ENCODE measurements at places on chromosomes 3 and 15. TPM values are rescaled to one million over a fixed set of nuclear protein-coding genes. Genes with fewer than 3 reads are reported as not detected.

Gene AADAC
- 1.4 TPM for total RNA-seq

Gene EFCAB12
- total RNA-seq = 0.37 TPM

Gene CLEC3B
- total RNA-seq = 132 TPM

Gene RTP1
- total RNA-seq = not detected

Gene MTHFS
- 23.5 TPM for total RNA-seq

GRCh38 chr15:43534897-43535296, 17.5 kb downstream of the MAP1A start:
- no peak for DNase-seq

- no peak for DNase-seq
These were observed 48.6 kb downstream of the LPP start for GRCh38 chr3:188202358-188203138.

DNA sequence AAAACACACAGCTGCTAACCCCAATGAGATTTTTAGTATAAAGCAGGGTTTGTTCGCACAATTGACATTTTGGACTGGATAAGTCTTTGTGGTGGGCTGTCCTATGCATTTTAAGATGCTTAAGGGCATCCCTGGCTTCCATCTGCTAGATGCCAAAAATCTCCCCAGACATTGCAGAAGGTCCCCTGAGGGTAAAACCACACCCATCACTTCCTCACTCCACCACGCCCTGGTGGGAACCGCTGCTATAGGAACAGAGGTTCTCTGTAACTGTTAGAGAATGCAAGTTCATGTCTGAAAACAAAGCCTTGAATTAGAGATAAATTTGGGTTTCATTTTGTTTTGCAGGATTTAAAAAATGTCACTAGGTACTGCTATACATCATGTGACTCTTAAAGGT, 67.7 kb downstream of the ARHGEF26 start:
- no peak for DNase-seq

DNA sequence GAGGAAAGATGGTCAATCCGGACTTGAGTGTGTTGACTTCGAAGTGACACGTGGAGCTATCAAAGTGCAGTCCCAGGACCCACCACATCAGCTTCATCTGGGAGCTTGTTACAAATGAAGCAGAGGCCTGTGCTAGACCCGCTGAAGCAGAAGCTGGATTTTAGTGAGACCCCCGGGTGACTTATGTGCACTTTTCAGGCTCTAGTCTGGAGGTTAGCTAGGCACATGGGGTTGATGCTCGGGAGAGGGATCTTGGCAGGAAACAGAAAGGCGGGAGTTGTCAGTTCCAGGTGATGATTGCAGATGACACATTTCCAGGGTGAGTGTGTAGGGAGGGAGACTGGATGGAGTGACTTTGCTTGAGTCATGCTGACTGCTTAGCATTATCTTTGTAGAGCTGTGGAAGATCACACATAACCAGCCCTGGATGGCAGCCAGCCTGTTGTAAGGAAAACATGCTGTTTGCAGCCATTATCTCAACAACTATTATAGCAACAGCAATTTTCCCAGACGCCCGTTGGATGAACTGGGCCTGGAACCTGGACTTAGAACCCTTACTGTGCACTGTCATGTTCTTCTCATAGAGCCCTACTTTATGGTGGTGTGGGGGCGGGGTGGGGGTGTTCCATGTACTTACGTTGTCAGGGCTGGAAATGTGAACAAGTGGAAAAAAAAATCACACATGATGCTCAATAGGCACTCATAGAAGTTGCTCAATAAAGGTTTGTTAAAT, 122.4 kb downstream of the THSD4 start:
- DNase-seq = peak; percentile 92

DNA sequence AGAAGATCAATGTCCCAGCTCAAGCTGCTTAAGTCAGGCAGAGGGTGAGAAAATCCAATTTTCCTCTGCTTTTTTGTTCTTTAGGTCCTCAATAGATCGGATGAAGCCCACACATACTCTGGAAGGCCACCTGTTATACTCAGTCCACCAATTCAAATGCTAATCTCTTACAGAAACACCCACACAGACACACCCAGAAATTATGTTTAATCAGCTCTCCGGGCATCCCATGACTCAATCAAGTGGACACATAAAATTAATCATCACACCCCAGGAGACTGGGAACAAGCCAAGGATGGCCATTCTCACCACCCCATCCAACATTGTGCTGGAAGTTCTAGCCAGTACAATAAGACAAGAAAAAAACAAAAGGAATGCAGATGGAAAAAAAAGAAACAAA, 67.8 kb upstream of the SLC24A5 start:
- DNase-seq = no peak

DNA sequence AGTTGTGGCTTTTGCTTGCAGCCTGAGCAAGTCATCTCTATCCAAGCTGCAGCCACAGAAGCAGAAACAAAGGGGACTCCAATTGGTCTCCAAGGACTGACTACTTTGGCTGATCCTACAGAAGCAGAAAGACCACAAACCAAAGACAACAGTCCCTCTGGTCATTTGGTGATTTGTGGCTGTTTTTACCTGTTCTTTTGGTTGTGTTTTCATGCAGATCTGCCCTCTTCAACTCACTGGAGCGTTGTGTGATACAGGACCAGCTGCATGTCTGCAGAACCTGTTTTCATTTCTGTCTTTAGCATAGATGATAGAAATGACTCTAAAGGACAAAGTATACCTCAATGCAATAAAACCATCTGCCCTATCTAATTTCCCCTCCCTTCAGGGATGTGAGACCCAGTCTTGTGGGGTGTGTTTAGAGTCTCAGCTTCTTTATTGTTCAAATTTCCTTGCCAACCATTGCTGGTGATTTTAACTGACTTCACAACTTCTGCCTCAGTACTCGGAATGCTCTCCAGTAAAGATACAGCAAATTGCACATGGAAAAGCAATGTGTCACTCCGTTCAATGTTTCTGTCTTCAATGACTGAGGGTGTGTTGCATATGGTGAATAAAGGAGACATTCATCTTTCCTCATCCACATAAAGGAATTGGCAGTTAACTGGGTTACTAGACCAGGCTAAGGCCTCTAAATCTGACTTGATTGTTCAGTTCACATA, 48.9 kb upstream of the SLC7A14 start:
- DNase-seq = no peak
